ENCODE measurements at places on chromosomes 2 and 18.

DNA sequence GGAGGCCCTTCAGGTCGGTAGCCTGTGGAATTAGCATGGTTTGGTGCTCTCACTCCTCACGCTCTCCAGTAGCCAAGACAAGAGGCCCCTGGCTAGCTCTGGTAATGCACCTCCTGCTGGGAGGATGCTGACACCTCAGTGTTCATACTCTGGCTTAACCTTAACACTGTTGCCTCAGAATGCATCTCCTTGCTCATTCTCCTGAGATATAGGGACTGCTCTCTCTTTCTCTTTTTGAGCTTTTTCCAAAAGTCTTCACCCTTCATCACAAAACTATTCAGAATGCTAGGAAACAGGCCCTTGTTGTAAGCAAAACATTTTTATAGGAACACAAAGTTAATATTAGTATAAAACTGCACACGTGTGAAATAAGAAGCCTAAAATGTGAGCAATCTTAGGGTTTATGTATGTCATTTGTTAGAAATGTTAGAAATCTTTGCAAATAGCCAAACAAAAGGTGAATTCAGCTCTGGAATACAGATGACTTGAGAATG is 17.3 kb upstream of the IMPA2 start:
- DNase-seq, result no peak

- DNase-seq, result no peak
Measured at GRCh38 chr2:119255760-119256581, 32.3 kb downstream of the STEAP3 start.

DNA sequence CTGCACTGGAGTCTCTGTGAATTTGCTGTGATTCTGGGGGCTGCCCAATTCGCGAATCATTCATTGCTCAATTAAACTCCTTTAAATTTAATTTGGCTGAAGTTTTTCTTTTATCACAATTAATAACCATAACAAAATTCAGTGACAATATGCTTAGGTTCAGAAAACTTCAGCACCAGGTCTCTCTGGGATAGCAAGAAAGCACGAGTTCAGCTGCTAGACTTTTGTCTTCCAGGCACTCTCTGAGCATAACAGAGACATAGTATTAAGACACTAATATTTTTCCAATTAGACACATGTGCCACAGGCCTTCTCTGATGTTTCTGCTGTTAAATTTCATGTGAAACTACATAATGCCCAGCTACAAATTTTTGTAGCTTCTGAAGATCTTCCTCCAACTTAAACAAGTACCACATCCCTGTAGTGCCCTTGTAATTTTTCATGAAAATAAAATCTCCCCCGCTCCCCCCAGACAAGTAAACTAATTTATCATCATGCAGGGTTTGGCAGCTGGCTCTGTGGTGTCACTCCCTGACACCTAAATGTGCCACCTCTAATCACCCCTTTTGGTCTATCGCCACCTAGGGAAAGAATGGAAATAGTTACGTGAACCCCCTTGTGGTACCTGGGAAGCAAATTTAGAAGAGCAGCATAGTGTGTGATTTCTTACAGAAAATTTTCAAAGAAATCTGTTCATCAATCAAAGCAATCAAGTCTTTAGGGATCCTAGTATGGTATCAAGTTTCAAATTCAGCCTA is 94.1 kb downstream of the CSRNP3 start:
- no peak for DNase-seq

- no peak for DNase-seq
Measured at GRCh38 chr2:234050455-234051135, at the start of gene SPP2. Gene SPP2, plus strand, starts transcription at chr2:234050702. Its CDS starts 85 bp downstream, at chr2:234050787.

GRCh38 chr2:42169874-42170521 is 845 bp downstream of the EML4 start:
- DNase-seq, result no peak

DNA sequence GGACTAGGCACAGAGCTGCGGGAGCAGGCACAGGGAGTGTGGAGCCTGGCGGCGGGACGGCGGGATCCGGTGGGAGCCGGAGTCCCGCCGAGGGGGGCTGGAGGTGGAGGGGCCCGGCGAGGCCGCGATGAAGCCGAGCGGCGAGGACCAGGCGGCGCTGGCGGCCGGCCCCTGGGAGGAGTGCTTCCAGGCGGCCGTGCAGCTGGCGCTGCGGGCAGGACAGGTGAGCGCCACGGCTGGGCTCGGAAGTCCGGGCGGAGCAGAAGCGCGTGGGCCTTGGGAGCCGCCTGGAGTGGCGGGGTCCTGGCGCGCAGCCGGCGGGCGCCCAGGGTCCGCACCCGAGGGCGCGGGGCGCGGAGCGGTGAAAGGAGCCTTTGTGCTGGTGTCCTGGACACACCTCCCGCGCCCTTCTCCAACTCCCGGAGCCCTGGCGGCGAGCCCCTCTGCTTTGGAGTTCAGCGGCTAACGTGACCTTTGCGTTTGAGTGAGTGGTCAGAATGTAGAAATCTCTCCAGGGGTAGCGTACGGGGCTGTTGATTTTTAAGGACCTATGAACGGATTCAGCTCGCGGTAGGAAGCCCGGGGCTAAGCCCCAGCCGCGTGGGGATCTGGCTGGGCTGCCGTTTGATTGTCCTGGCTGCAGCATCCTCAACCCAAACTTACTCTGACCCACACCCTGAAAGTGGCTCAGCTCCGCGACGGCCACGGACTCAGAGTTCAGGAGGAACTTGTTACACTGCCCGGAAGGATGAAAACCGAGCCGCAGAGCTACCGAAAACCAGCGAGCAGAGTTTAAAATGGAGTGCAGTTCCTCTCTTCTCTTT is 448 bp downstream of the IMPA2 start:
- no peak for DNase-seq

GRCh38 chr2:134453476-134453875 is 199.6 kb downstream of the MGAT5 start:
- DNase-seq, result no peak
